Breast epithelium (tissue), 4 donors: ENCODE measurements at places on chromosomes 13 and 19.

GRCh38 chr13:32229443-32229842, 85.7 kb downstream of the ZAR1L start:
- no peaks in the 10 kb centered on the region for H3K36me3 ChIP-seq
- H3K27ac ChIP-seq = no peak overlapping the region
- no peak overlapping the region for H3K4me3 ChIP-seq
- no peak for DNase-seq
- H3K27me3 ChIP-seq = no peaks in the 10 kb centered on the region
- H3K4me1 ChIP-seq = no peaks in the 10 kb centered on the region

GRCh38 chr13:66224663-66225062, 1005.5 kb downstream of the PCDH9 start:
- no peak overlapping the region for H3K27ac ChIP-seq
- no peak for DNase-seq
- H3K36me3 ChIP-seq = no peaks in the 10 kb centered on the region
- no peaks in the 10 kb centered on the region for H3K4me1 ChIP-seq

GRCh38 chr13:27296496-27296895, 25.9 kb downstream of the RASL11A start:
- DNase-seq = no peak
- no peaks in the 10 kb centered on the region for H3K36me3 ChIP-seq
- no peak overlapping the region for H3K4me3 ChIP-seq
- H3K27ac ChIP-seq = no peak overlapping the region
- H3K27me3 ChIP-seq = no peaks in the 10 kb centered on the region

DNA sequence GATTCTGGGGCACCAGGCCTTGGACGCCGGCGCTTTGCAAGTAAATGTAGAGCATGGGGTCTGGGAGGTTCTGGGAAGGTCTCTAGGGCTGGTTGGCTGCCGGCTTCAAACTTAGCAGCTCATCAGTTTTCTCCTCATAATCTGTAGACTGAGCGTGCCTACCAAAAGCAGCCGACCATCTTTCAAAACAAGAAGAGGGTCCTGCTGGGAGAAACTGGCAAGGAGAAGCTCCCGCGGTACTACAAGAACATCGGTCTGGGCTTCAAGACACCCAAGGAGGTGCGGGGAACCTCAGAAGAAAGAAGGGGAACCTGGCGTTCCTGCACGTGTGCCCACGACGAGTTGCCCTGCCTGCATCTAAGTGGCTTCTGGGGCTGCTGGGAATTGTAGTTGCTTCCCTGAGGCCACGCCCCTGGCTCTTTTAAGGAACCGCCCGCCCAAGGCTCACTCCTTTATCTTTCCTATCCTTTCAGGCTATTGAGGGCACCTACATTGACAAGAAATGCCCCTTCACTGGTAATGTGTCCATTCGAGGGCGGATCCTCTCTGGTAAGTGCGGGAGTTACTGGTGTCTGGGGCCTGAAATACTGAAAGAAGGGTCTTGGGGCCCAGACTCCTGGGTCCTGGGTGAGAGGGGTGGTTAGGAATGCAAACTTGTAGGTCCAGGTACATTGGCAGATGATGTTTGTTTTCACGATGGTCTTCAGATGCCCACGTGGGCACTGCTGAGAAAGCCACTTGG, 984 bp downstream of the RPS11 start:
- H3K27me3 ChIP-seq = no peaks in the 10 kb centered on the region
- peaks cover 14% of the 10 kb centered on the region for H3K4me1 ChIP-seq
- H3K27ac ChIP-seq = peak overlapping the region; percentile 95
- no peak for DNase-seq

GRCh38 chr13:30339738-30340330, 32.5 kb upstream of the KATNAL1 start:
- peak overlapping the region; percentile 77 for H3K27ac ChIP-seq
- H3K4me1 ChIP-seq = no peaks in the 10 kb centered on the region
- DNase-seq = no peak
- no peaks in the 10 kb centered on the region for H3K36me3 ChIP-seq

DNA sequence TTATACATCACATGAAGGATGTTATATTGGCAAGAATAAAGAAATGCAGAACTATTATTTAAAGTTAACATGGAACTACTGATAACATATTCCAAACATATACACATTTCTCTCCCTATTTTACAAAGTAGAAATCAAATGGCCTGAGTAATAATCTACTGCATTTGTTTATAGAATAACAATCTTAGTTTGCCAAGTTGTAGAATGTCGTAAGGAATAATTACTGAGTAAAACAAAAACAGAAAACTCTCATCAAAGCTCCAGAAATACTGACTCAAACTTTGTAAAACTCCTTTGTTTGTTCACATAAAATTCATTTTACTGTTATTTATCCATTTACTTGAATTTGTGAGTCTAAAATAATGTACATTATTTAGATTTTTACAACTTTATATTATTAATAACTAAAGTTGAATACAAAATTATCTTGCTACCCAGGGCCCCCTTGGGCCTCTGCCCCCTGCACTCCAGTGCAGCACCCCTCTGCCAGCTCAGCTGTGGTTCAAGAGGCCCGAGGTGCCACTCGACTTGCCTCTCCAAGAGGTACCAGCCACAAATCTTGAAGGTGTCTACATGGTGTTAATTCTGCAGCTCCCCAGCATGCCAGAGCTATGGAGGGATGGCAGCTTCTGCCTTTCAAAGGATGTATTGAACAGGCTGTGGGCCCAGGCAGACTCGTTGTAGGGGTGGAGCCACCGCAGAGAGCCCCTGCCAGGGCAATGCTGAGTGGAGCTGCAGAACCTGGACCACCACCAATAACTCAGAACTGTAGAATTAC, 2819.7 kb downstream of the PCDH9 start:
- H3K27ac ChIP-seq = no peak overlapping the region
- H3K36me3 ChIP-seq = no peaks in the 10 kb centered on the region
- no peaks in the 10 kb centered on the region for H3K4me1 ChIP-seq
- DNase-seq = no peak
- no peaks in the 10 kb centered on the region for H3K27me3 ChIP-seq

- no peaks in the 10 kb centered on the region for H3K36me3 ChIP-seq
- no peak overlapping the region for H3K4me3 ChIP-seq
- no peaks in the 10 kb centered on the region for H3K27me3 ChIP-seq
- DNase-seq = no peak
- peaks cover 15% of the 10 kb centered on the region for H3K4me1 ChIP-seq
Observed at GRCh38 chr13:41609828-41610227, 152.5 kb downstream of the RGCC start.

GRCh38 chr13:44155422-44156293, 218.0 kb upstream of the SERP2 start:
- no peaks in the 10 kb centered on the region for H3K27me3 ChIP-seq
- peak; percentile 45 for DNase-seq
- H3K4me3 ChIP-seq = peak overlapping the region; percentile 59
- no peaks in the 10 kb centered on the region for H3K4me1 ChIP-seq

DNA sequence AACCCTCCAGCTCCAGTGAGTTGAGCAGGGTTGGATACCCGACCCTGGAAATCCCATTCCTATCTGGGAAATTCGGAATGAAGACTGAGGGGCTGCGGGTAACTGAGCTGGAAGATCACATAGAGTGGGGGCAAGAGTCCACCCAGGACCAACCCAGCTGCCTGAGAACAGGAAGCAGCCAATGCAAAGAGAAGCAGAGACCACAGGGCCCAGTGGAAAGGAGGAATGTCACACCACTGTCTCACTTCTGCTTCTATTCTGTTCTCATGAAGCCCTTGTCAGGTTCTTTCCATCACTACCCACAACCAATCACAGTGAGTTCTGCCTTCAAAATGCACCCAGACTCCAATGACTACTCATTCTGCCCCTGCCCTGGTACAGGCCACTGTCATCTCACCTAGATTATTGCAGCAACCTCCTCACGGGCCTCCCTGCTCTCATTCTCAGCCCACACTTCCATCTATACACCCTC, 15.3 kb downstream of the DYRK1B start:
- H3K27me3 ChIP-seq = no peaks in the 10 kb centered on the region
- no peak overlapping the region for H3K4me3 ChIP-seq
- no peak overlapping the region for H3K27ac ChIP-seq
- no peaks in the 10 kb centered on the region for H3K4me1 ChIP-seq
- no peak for DNase-seq
- H3K36me3 ChIP-seq = no peaks in the 10 kb centered on the region

- H3K27me3 ChIP-seq = no peaks in the 10 kb centered on the region
- no peak overlapping the region for H3K27ac ChIP-seq
- DNase-seq = no peak
Observed at GRCh38 chr19:57515255-57515654, 11.9 kb upstream of the ZNF549 start.

DNA sequence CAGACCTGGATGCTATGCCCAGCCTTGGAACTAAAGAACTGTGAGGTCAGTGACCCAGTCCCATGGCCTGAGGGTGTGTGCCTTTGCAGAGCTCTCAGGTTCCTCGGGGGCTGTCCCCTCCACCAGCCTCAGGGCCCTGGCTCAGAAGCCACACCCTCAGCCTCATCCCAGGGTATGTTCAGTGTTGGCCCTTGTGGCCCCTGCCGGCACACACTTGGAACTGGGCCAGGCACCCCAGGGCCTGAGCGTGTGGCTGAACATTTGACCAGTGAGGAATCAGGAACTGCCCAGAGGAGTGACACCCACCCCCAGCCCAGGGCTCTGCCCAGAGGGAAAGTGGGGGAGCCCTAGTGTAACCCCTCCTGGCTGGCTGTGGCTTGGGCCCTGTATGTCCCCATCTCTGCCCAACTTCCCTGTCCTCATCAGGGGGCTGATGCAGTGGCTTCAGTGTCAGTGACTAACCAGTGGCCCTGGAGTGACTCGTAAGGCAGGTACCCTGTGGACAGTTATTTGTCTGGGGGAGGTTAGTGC, 10.0 kb downstream of the NKPD1 start:
- no peak for DNase-seq
- H3K27ac ChIP-seq = no peak overlapping the region
- H3K36me3 ChIP-seq = no peaks in the 10 kb centered on the region
- no peak overlapping the region for H3K4me3 ChIP-seq
- peaks cover 2% of the 10 kb centered on the region for H3K27me3 ChIP-seq

DNA sequence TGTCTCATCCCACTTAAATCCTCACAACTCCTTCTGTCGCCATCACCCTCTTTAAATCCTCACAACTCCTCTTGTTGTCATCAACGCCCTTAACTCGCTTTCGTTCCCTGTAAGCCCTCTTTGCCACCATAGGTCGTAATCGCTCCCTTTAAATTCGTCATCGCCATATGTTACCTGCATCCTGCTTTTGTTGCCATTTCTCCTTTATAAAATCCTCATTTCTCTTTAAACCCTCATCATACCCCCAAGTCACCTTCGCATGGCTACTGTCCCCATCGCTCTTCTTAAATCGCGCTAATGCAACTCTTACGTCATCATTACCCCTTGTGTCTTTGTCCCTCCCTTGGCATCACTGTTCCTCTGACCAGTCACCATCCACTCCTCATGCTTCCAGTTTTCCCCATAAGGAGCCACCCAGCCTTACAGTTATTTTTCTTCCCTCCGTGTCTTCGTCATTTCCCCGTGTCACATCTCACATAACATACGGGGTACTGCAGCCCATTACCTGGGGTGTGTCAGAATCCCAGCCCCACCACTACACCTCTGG, 539 bp downstream of the PLD3 start:
- H3K27ac ChIP-seq = peak overlapping the region; percentile 77
- H3K4me3 ChIP-seq = peak overlapping the region; percentile 77
- no peaks in the 10 kb centered on the region for H3K4me1 ChIP-seq
- H3K27me3 ChIP-seq = no peaks in the 10 kb centered on the region
- DNase-seq = peak; percentile 47
- no peaks in the 10 kb centered on the region for H3K36me3 ChIP-seq

DNA sequence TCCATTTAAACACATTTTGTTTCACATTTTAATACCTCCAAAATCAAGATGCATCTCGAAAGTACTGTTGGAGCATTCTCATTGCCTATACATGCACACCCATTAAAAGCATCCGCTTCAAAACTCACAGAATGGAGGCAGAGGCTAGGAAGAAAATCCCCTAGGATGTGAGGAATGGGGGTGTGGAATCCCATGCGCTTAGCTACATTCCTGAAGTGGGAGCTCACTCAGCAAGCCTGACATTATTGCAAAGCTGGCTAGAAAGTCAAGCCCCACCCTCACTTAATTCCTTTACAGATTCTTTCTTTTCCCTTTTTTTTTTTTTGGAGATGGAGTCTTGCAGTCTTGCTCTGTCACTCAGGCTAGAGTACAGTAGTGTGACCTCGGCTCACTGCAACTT, 4.6 kb upstream of the FAM32A start:
- H3K4me1 ChIP-seq = no peaks in the 10 kb centered on the region
- no peaks in the 10 kb centered on the region for H3K36me3 ChIP-seq
- no peaks in the 10 kb centered on the region for H3K27me3 ChIP-seq

DNA sequence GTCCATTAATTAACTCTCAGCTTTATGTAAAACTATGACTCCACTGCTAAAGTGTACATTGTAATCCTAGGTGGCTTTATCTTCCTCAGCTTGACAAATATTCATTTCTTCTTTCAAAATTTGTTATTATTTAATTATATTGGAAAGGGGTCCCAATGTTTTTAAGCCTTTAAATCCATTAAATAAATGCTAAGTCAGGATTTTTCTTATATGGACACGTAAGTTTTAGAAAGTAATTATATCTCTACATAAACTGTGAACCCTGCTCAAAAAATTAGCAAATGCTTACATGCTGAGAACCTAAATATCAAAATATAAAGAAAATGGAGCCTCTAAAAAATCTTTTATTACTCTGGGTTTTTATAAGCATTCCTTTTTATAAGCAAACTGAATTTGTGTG, 78.2 kb upstream of the MIR17HG start:
- no peak for DNase-seq
- no peaks in the 10 kb centered on the region for H3K4me1 ChIP-seq
- no peak overlapping the region for H3K4me3 ChIP-seq

DNA sequence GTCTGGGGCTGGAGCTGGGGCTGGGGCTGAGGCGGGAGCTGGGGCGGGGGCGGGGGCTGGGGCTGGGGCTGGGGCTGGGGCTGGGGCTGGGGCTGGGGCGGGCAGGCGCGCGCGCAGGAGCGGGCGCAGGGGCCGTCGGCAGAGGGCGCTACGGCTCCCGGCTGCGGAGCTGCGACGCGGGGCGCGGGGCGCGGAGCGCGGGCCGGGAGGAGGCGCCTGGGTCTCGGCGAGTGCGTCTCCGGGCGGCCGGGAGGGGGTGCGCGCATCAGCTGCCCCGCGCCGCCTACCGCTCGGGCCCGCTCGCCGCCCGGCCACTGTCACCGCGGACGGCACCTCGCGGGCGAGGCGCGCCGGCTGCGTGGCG, 422 bp upstream of the MTUS2 start:
- peaks cover 34% of the 10 kb centered on the region for H3K27me3 ChIP-seq
- no peak overlapping the region for H3K27ac ChIP-seq

DNA sequence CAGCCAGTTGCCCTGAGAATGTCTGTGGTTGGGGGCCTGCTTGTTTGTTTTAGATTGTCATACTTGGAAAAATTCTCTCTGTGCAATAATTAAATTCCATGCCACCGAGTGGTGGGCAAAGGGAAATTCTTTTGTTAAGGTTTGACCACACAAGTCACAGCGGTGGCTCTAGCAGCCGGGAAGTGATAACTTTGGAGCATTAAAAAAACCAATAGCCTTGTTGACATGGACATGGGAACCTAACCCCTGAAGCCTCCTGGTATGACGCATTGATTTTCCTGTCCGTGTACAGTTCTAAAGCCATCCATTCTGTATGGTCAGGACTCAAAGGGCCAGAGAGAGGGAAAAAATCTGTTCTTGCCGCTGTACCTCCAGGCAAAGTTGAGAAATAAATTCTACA, 384.9 kb upstream of the ZNF507 start:
- H3K27me3 ChIP-seq = no peaks in the 10 kb centered on the region
- DNase-seq = no peak
- H3K27ac ChIP-seq = no peak overlapping the region
- no peaks in the 10 kb centered on the region for H3K36me3 ChIP-seq
